ENCODE measurements at places on chromosomes 7 and 10.
A peak's percentile ranks its signal among the peaks of the same experiment; 100 is the strongest.

- DNase-seq = no peak
Measured at GRCh38 chr7:105188201-105188600, 174.2 kb downstream of the KMT2E start.

DNA sequence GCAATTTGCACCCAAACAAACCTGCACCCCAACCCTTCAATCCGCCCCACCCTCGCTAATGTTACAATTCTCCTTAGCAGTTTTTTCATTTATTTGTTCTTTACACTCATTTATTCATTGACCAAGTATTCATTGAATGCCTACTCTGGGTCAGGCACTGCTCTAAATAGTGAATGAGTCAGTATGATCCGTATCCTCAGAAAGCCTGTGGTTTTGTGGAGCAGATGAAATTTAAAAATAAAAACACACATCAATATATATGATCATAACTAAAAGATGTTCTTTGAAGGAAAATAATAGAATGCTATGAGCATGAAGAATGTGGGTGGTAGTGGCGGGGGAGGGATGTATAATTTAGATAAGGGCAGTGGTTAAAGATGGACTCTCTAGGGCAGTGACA lies 13.3 kb downstream of the IFIT5 start:
- DNase-seq = no peak

DNA sequence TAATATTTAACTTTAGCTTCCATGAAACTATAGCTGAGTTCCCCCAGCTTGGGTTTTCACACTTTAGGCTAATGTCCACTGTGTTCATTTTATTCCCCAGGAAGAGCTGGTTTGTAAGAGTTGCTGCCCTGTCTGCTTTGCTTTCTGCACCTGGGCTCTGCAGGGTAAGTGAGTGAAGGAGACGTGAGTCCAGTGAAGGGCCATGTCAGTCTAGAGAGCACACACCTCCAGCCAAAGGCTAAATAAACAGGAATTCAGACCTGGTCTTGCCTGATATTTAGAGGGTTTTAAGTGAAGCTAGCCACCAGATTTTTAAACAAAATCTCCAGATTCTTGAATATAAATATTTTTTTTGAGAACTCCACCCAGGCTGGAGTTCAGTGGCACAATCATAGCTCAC lies 24.5 kb upstream of the FZD1 start:
- DNase-seq = no peak

DNA sequence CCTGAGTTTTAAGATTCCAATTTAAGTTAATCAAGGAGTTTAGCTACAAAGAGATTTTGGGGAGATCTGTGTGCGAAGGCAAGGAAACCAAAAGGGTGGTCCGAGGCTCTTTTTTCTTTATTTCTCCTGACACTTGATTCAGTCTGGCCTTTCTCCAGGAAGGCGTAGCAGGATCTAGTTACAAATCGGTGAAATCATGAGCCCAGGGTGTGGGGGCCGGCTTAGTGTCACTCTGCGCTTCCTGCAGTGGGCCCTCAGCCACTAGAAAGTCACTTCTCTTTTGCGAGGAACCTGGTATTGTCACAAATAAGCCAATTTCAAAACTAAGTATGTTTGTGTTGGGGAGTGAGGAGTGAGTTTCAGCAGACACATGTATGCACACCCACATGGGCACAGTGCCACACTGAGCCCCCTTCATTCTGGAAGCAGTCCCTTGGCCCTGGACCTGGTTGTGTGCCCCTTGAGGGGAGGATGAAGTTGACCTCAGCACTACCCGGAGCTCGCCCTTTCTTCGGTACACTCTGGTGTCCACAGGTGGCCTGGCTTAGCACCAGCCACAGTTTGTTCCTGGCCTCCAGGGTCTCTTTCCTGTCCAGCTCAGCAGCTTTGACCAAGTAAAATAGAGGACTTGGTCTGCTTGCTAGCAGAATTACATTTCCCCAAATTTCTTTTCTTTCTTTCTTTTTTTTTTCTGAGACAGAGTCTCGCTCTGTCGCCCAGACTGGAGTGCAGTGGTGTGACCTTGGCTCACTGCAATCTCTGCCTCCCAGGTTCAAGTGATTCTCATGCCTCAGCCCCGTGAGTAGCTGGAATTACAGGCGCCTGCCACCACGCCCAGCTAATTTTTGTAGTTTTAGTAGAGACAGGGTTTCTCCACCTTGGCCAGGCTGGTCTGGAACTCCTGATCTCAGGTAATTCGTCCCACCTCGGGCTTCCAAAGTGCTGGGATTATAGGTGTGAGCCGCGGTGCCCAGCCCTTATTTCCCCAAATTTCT lies 84.0 kb upstream of the BTBD16 start:
- DNase-seq = peak; percentile 33

- no peak for DNase-seq
Measured at GRCh38 chr10:69043931-69044531, 43.9 kb upstream of the SRGN start.

DNA sequence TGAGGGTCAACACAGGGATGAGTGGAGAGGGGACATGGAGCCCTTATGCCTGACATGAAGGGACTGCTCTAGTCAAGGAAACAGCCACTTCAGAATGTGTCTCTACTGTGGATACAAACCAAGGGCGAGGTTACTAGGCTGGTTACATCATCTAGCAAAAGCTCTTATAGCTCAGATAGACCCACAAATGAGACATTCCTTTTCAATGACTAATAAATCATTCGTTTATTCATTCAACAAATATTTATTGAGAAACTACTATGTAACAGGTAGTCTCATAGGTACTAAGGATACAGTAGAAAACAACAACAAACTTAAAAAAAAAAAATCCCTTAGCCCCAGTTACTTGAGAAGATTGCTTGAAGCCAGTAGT lies 219.5 kb downstream of the KIAA1217 start:
- no peak for DNase-seq

DNA sequence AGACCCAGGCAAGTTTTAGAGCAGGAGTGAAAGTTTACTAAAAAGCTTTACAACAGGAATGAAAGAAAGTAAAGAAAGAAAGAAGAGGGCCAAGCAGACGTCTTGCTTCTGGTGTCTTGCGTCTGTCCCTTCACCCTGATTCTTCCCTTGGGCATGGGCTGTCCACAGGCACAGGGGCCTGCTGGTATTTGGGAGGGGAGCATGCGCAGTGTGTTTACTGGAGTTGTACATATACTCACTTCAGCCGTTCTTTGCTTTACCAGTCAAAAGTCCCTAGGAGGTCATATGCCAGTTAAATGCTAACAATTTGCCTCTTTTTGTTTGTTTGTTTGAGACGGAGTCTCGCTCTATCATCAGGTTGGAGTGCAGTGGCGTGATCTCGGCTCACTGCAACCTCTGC lies 875.9 kb downstream of the REEP3 start:
- DNase-seq = no peak

- no peak for DNase-seq
Measured at GRCh38 chr10:91514787-91515186, 104.6 kb downstream of the HECTD2 start.

- DNase-seq = no peak
Measured at GRCh38 chr10:16509996-16510395, 11.7 kb downstream of the C1QL3 start.

DNA sequence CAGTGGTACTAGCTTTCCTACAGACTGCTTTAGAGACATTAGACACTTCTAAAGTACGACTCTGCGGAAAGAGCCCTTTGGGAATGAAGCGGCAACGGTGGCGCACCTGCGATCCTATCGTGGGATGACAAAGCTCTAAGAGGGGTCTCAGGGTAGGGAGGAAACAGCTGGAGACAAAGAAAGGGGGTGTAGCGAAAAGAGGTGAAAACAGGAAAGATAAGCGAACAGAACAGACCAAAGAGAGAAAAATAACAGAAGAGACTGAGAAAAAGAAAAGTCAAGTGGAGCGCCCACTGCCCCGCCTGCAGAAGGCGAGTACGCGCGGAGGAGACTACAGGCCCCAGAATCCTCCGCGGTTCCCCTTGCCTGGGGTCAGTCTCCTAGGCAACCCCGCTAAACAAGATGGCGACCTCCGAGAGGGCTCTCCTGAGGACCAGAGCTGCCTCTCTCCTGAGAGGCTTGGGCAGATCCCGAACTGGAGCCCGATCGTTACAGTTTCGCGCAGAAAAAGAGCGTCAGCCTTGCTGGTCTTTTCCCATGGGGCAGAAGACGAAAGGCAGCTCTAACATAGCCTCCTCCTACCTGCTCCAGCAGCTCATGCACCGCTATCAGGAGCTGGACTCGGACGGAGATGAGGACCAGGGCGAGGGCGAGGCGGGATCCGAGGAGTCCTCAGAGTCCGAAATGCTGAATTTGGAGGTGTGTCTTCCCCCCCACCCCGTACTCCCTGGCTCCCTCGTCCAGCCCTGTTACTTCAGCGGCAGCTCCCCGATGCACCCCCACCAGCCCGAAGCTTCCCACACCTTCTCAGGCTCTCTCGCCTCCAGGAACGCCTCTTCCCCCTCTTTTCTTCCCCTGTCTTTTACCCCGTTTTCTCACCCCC lies at the start of gene LRGUK:
Gene LRGUK (plus strand): TSS at position 375 of the 883 bp plus-strand sequence. CDS start 28 bp downstream, at position 403.
- peak; percentile 63 for DNase-seq

All from MV-4-11 (cell line).